MG63 (cell line): ENCODE measurements at places on chromosomes 6 and 20. TPM values are rescaled to one million over a fixed set of nuclear protein-coding genes. Genes with fewer than 3 reads are reported as not detected.

The TSPO2 gene
- total RNA-seq, result not detected in 2 replicates

The LY6G6F gene
- not detected in 2 replicates for total RNA-seq

The VWA7 gene
- total RNA-seq, result 0.13 and 0.84 TPM in 2 replicates

The TP53TG5 gene
- total RNA-seq, result not detected in 2 replicates
